ENCODE measurements at places on chromosomes 4 and X.

- DNase-seq: no peak
Observed at GRCh38 chrX:43527801-43528200, 128.3 kb upstream of the MAOA start.

DNA sequence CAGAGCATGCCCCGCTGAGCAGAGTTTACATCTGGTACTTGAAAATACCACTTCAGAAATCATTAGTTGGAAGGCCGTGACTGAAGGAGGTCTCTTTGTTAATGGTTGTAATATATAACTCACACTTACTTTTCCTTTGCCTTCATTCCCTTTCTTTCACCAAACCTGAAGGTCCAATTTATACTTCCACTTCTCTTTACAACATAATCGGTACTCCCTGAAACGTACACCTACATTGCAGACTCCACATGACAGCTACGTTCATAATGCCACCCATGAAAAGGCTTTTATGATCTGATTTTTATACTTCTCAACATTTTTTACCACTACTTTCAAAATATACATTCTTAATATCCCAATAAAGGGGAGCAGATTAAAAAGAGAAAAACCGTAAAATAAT, 298.7 kb downstream of the C4orf33 start:
- no peak for DNase-seq

DNA sequence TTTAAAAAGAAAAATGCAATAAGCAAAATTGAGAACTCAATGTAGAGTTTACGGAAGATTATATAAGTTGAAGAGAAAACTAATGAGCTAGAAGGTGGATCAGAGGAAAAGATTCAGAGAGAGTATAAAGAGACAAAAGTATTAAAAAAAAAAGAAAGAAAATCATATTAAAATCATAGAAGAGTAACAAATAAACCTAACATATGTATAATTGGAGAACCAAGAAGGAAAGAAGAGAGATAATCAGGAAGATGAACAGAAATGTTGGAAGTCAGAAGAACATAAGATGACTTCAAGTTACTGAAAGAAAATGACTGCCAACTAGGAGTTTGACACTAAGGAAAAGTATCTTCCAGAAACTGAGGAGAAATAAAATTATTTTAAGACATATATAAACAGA, 34.3 kb upstream of the ANTXR2 start:
- no peak for DNase-seq

DNA sequence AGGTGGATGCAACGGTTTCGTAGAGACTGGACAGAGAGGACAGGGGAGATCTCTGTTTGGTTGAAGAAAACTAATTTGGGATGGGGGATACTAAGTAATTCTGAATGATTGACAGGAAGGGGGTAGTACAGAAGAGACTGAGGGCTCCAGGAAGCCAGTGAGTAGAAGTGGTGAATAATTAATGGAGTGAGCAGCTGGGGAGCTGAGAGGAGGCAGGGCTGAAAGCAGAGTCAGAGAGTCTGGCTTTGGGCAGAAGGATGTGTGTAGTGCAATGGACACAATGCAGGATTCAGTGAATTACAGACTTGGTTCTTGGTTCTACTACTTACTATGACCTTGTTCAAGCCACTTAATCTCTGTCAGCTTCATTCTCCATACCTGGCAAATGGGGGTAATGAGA, 161.7 kb downstream of the RBMX2 start:
- no peak for DNase-seq

DNA sequence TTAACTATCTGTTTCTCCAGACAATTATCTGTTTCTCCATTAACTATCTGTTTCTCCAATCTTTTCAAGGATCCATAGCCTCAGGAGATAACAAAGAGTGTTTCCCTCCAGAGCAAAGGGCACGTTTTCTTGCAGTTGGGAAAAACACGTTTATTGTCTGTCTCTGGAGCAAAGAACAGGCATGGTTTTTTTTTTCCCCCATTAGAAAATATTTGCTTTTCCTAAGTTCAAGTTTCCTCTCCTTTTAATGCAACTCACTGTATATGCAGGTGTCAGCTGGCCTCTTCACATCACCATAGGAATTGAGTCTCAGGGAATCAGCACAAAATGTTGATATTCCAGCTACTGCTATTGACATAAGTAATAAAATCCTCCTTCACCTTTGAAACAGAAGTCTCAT, 984.4 kb downstream of the RAB28 start:
- DNase-seq: no peak

DNA sequence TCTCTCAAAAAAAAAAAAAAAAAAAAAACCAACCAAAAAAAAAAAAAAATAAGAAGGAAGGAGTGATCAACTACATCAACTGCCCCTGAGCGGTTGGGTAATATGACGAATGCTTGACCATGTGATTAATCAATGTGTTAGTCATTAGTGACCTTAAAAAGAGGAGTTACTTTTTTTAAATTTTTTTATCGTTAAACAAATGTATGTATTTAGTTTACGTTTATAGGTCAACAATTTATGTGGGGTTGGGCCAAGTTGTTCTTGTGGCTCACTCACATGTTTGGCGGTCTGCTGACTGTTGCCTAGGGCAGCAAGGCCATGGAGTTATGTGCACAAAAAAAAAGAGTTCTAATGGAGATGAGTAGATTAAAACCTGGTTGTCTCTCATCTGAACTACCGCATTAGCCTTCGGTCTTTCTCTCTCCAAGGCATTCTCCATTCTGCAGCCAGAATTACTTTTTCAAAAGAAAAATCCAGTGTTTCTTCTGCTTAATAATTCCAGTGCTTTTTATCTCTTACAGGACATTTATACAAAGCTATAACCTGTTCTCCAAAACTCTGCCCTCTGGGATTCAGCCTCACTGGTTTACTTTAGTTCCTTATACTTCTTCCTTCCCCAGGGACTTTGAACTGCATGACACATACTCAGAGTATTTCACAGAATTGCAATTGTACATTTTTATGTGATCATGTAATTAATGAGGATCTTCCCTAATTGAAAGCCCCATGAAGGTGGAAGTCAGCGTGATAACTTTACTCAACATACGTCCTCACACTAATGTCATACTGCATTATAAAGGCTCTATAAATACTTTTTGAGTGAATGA, 505.5 kb downstream of the ANKRD50 start:
- no peak for DNase-seq

- no peak for DNase-seq
Observed at GRCh38 chr4:159542296-159542695, 439.4 kb downstream of the RAPGEF2 start.

DNA sequence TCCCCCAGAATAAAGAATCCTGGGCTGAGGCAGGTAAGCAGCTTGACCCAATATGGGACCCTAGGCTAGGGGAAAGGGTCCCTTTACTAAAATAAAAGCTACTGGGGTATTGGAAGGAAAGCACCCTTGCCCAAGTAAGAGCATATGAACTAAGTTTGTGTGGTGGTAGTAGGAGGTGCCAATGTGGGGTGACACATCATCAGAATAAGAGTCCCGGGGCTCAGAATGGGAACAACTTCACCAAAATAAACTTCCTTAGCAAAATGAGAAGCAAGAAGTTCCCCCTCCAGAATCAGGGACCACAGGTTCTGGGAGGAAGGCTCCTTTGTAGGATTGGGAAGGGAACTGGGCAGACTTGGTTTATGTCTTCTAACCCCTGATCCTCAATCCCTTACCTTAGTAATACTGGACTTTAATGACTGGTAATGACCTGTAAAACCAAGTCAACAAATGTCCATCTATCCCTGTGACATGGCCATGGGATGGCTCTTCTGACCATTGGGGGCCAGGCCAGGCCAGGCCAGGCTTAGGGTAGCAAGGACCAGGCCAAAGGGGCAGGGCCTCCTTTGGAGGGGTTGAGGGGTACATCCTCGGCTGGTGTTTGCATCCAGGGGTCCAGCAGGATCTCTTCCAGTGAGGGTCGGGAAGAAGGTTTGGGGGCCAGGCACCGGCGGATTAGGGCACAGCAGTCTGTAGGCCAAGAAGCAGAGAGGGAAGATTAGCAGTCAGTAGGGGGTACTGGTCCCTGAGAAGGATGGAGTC, 2.3 kb upstream of the SLC35A2 start:
- no peak for DNase-seq

DNA sequence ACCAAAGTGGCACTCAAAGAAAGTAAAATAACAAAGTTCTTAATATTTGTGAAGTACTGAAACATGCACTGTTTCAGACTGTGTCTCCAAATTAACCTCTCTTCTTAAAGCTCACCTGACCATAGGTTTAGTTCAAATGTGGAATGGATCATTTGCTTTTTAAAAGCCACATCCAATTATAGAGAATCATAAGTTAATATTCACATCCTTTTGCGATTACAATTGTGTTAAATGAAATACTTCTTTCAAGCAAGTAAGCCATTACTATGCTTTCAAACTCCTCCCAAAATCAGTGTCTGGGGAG, 95.3 kb upstream of the PTPN13 start:
- no peak for DNase-seq

- no peak for DNase-seq
Observed at GRCh38 chrX:63275127-63275526, 76.0 kb downstream of the SPIN4 start.

DNA sequence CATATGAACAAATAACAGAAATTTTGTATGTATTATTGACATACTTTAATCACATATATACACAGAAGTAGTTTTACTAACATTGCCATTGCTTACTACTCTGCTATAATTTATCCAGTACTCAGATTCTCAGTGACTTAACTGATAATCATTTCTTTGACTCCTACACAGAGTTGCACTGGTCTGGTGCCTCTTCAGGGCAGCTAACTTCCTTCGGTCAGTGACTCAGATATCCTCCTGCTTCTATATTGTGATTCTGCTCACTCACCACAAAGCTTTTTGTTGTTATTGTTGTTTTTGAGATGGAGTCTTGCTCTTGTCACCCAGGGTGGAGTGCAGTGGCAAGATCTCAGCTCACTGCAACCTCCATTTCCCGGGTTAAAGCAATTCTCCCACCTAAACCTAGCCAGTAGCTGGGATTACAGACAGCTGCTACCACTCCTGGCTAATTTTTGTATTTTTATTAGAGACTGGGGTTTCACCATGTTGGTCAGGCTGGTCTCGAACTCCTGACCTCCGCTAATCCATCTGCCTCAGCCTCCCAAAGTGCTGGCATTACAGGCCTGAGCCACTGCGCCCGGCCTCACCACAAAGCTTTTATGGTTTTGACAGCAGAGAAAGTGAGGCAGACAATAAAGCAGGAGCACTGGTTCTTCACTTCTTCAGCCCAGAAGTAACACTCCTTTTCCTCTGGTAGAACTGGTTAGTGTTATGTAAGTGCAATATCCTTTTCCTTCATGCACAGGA, 499.3 kb downstream of the EPHA5 start:
- no peak for DNase-seq

DNA sequence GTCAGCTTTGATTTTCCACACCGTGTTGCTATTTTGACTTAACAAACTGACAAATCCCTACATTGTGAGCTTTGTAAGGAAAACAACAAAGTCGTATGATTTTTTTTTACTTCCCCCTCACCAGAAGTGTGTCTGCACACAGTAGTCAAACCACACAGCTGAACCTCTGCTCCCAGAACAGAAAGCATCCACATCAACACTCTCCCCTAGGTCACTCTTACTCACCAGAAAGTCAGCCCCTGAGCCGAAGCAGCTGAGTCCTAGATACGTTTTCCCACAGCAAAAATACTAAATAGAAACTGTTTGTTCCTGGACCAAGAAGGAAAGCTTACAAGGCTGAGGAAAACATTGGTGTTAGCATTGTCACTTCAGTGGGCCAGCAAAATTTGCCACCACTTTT, 305.7 kb downstream of the DHX15 start:
- no peak for DNase-seq

DNA sequence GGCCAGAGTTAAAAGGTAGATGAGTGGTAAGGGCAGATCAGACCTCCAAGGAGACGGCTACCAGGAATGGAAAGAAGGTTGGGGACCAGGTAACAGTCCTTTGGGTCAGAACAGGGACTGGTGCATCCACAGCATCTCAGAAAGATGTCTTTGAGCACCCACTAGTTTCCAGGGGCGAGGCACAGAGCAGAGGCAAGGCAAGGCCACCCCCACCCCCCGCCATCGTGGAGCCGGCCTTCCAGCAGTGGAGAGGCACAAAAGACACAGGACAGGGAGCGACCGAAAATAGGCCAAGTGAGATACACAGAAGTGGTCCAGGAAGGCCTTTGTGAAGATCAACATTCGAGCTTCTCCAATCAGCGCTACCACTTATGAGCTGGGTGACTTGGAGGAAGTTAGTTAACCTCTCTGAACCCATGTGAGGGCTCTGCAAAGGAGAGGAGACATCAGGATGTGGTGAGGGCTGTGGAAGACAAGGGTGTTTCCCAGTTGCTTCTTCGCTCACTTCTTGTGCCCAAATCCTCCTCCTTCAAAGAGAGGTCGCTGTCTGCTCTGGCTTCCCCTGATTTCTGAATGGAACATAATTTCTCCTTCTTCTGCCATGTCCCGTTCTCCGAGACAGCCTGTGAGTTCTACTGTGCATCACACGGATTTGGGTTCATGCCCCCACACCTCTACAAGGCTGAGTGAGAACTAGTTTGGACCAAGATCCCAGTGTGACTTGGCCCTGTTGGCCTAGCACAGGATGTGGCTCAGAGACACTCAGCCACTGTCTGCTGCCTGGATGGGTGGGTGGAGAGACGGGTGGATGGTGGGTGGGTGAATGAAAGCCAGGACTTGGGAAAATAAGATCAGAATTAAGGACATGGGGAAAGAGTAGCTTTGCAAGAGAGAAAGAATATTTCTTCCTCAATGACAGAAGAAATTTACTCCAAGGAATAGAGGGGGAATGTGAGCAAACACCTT, 16.7 kb upstream of the MSX1 start:
- DNase-seq: no peak

All from RWPE2 (cell line).